ENCODE measurements at places on chromosomes 2 and 18.

DNA sequence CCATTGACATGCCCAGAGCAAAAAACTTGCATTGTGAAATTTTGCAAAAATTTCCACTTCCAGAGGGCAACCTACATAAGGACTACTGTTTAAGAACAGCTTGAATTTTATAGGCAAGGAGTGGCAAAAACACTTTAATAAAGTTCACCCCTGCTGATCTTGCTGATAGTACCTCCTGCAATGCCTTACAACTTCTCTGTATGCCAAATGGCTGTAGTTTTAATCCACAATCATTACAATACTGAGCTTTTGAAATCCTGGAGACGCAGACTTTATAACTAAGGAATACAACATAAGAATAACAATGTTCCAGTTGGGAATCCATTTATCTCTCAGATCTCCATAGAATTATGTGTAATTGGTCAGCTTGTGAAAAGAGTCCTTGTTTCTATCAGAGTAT is 247.5 kb downstream of the KCNJ3 start:
- DNase-seq, result no peak

DNA sequence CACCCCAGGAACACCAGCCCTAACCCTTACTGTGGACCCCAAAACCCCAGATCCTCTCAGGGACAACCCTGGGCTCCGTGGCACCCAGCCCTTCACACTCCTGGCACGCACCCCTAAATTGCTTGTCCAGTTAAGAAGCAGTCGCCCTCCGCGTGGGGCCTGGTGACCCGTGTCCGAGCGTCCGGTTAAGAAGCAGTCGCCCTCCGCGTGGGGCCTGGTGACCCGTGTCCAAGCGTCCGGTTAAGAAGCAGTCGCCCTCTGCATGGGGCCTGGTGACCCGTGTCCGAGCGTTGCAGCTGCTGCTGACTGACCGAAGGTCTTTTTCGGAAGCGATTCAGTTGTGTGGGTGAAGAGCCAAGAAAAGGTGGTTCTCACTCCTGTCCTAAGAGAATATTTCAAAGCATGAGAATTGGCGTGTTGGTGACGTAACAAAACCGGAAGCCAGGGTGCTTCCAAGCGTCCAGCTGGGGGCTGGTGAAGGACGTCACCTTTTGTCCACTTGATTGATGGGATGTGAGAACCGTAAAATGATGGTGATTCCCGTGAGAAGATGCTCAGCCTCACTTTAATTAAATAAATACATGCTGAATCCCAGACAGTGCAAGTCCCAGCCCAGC is 70.5 kb downstream of the KCNG2 start:
- no peak for DNase-seq

- no peak for DNase-seq
Observed at GRCh38 chr2:86695053-86695691, 24.9 kb upstream of the RMND5A start.

GRCh38 chr2:218262631-218263586 is 2.1 kb downstream of the GPBAR1 start:
- DNase-seq, result no peak

- no peak for DNase-seq
Observed at GRCh38 chr18:52435301-52435700, 95.3 kb downstream of the DCC start.

DNA sequence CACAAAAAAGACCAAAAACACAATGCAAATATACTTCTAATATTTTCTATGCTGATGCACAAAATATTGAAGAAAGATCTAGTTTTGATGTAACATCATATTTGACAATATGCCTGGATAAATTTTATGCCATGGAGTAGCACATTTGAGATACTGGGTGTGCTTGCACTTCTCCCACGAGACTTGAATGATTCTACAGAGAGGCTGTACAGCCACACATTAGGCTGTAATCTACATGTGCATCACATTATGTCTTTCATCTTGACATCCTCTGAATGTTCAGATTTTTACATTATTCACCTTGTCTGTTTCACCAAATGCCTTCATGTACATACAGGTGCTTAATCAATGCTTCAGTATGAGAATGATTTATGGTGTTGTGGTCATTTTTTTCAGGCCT is 756.4 kb upstream of the CDH7 start:
- no peak for DNase-seq

GRCh38 chr18:45248240-45248903 is 366.9 kb upstream of the SLC14A2 start:
- no peak for DNase-seq

Data from MV-4-11 (cell line).